ENCODE measurements at places on chromosomes 13 and 19. TPM values are rescaled to one million over a fixed set of nuclear protein-coding genes. Genes with fewer than 3 reads are reported as not detected.

METTL21C gene
- not detected for total RNA-seq

GRCh38 chr13:30107121-30107520 is 200.2 kb downstream of the KATNAL1 start:
- no peaks in the 10 kb centered on the region for H3K27me3 ChIP-seq
- H3K27ac ChIP-seq: no peak overlapping the region
- H3K36me3 ChIP-seq: no peaks in the 10 kb centered on the region
- H3K4me3 ChIP-seq: no peak overlapping the region
- peaks cover 1% of the 10 kb centered on the region for H3K4me1 ChIP-seq
- DNase-seq: no peak

CYP2B6 gene
- total RNA-seq: not detected

DNA sequence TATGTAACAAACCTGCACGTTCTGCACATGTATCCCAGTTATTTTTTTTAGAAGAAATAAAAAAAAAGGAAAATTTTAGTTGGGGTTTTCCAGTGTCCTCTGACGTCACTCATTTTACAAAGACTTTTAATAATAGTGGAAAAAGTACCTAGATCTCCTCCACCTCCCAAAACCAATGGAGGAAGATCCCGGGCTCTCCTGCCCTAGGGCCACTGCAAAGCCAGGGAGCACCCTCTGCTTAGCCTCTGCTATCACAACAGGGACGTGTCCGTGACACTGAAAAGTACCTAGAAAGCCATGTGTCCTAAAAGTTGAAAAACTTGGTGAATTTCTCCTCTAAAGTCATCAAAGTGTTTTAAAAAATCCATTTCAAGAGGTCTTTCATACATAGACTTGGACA is 46.7 kb upstream of the IRS2 start:
- no peak overlapping the region for H3K27ac ChIP-seq
- H3K4me1 ChIP-seq: no peaks in the 10 kb centered on the region
- no peak overlapping the region for H3K4me3 ChIP-seq

GRCh38 chr19:35882114-35882832 is 13.9 kb downstream of the APLP1 start:
- no peak overlapping the region for H3K4me3 ChIP-seq
- H3K36me3 ChIP-seq: no peaks in the 10 kb centered on the region
- DNase-seq: no peak
- no peak overlapping the region for H3K27ac ChIP-seq
- H3K27me3 ChIP-seq: no peaks in the 10 kb centered on the region
- peaks cover 9% of the 10 kb centered on the region for H3K4me1 ChIP-seq

GRCh38 chr19:2887391-2887914 is 13.3 kb upstream of the ZNF57 start:
- no peaks in the 10 kb centered on the region for H3K36me3 ChIP-seq
- no peak for DNase-seq
- H3K27ac ChIP-seq: no peak overlapping the region
- H3K4me1 ChIP-seq: peaks cover 3% of the 10 kb centered on the region

FAM32A gene
- 83.5 TPM for total RNA-seq

GRCh38 chr19:17719730-17720400 is 585 bp downstream of the MAP1S start:
- H3K36me3 ChIP-seq: peaks cover 20% of the 10 kb centered on the region
- peak overlapping the region; percentile 97 for H3K4me3 ChIP-seq
- peak overlapping the region; percentile 72 for H3K27ac ChIP-seq
- no peak for DNase-seq
- peaks cover 67% of the 10 kb centered on the region for H3K4me1 ChIP-seq

- no peaks in the 10 kb centered on the region for H3K36me3 ChIP-seq
- H3K27ac ChIP-seq: no peak overlapping the region
- DNase-seq: no peak
- no peak overlapping the region for H3K4me3 ChIP-seq
These were observed 12.2 kb upstream of the LILRA5 start for GRCh38 chr19:54325194-54325621.

- H3K4me1 ChIP-seq: peaks cover 44% of the 10 kb centered on the region
- no peak for DNase-seq
- H3K4me3 ChIP-seq: no peak overlapping the region
- no peaks in the 10 kb centered on the region for H3K27me3 ChIP-seq
These were observed 8.1 kb upstream of the KLF2 start for GRCh38 chr19:16316506-16316882.

FBXO27 gene
- total RNA-seq: 1.2 TPM

NCR1 gene
- not detected for total RNA-seq

LRG1 gene
- 1.2 TPM for total RNA-seq

GRCh38 chr19:48480558-48481500 is 11.7 kb downstream of the CYTH2 start:
- H3K36me3 ChIP-seq: peaks cover 28% of the 10 kb centered on the region
- H3K4me3 ChIP-seq: peak overlapping the region; percentile 67
- DNase-seq: no peak
- H3K4me1 ChIP-seq: peaks cover 27% of the 10 kb centered on the region
- H3K27ac ChIP-seq: peak overlapping the region; percentile 95
- H3K27me3 ChIP-seq: no peaks in the 10 kb centered on the region

All from esophagus muscularis mucosa (tissue), 4 donors.